Activated CD8-positive, alpha-beta memory T cell treated with anti-CD3 and anti-CD28 coated beads for 1 hour (primary cell): ENCODE measurements at places on chromosomes 4 and X.

DNA sequence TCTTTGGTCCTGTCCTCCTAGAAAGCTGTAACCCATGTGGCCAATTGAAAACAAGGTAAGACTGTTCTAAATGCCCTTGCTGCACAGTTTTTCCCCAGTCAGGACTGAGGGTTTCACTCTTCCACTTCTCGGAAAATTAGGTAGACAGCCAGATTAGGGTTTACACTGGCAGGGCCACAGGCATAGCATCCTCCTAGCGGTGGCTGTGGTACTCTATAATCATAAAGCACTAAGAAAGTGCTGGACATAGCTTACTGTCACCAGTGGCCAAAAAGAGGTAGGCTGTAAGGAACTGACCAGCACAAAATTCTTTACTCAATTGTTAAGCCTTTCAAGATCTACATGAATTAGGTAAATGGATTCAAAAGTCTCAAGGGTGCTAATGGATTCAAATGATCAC is 11.6 kb upstream of the USP46 start:
- DNase-seq: no peak

GRCh38 chr4:70589785-70590184 is 2.3 kb upstream of the AMBN start:
- no peak for DNase-seq

GRCh38 chrX:13690836-13691235 is 1.9 kb downstream of the RAB9A start:
- DNase-seq: no peak

DNA sequence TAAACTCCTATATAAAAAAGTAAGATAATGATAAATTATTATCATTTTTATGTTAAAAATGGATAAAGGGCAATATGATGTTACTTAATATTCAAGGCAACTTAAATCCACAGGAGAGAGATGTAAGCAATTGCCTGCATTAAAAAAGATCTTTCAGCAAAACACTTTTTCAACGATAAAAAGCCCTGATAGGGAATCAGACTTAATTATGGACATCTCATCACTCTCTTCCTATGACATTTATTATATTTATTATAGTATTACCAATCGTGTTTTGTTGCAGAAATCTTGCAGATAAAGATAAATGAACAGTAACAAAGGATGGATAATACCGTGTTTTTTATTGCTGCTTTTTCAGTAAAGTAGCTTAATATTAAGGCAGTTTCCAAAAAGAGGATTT is 178.5 kb downstream of the SH2D1A start:
- DNase-seq: no peak

DNA sequence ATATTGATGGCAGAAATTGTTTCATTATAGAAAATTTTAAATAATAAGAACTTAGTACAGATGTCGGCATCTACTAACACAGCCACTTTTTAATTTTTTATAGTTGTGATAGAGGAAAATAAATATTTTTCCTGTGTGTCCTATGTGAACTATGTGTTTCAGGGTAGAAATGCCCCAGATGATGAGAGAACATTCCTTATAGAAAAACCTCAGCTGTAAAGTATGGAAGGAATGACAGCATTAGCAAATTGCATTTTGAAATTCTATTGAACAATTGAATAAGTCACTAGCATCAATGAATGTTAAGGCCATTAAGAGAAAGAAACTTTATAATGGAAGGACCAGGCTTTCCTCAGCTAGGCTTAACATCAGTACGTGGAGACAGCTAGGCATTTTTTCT is 149.2 kb downstream of the CFAP299 start:
- DNase-seq: no peak

GRCh38 chrX:63934160-63934559 is 149.1 kb upstream of the ARHGEF9 start:
- DNase-seq: no peak

- no peak for DNase-seq
These were observed 139.2 kb upstream of the AGTR2 start for GRCh38 chrX:116031331-116031730.

DNA sequence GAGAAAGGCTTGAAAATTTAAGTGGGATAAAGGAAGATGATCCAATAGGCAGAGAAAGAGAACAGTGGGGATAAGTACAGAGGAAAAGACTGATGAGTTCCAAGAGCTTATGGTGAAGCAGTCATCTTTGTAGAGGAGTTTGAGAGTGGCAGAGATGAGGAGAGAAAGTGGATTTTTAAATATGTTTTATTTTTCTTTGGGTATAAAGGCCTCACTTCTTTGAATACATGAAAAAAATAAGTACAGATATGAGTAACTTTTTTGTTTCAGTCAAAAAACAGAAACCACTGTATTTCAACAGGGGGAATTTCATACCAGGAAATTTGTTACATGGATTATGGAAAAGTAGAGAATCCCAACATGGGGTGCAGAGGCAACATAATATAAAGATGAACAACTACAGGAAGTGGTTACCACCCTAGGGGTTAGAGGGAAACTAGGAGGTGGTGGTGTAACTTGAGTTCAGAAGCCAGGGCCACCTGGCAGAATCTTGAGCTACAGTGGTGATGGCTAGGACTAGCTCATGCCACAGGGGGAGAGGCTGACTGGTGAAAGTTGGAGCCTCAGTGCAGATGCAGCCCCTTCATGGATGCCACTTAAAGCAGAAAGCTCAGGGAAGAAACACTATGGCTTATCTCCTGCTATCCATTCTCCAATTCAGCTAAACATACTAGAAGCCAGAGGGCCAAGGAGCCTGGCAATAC is 3.4 kb upstream of the CYBB start:
- no peak for DNase-seq
